ENCODE measurements at places on chromosomes 5 and 9.

GRCh38 chr9:20188616-20189369, 400.0 kb upstream of the SLC24A2 start:
- no peak for DNase-seq

DNA sequence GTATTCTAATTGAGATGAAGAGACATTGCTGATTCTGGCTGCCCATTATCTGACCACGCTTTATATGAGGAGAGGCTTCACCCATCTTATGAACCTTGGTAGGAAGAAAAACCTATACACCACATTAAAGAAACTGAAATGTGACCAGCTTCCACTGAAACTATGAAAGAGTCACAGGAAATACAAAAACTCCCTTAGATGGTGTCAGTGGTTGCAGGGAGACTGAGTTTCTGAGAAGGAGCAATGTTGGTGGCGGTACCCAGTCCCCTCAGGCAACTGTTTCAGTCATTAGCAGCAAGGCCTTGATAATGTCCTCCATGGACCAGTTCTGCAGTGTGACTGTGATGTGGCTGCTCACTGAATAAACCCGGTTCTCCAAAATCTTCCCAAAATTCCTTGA, 110.5 kb upstream of the FTMT start:
- no peak for DNase-seq

DNA sequence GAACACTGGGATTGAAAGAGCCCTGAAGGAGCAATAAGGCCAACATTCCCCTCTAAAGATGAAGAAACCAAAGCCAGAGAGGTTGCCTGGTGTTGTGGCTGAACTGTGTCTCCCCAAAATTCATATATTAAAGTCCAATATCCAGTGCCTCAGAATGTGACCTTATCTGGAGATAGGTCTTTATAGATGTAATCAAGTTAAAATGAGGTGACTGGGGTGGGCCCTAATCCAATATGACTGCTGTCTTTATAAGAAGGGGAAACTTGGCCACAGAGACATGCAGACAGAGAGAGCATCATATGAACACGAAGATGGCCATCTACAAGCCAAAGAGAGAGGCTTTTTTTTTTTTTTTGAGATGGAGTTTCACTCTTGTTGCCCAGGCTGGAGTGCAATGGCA, 66.9 kb upstream of the PLPP1 start:
- DNase-seq: no peak

DNA sequence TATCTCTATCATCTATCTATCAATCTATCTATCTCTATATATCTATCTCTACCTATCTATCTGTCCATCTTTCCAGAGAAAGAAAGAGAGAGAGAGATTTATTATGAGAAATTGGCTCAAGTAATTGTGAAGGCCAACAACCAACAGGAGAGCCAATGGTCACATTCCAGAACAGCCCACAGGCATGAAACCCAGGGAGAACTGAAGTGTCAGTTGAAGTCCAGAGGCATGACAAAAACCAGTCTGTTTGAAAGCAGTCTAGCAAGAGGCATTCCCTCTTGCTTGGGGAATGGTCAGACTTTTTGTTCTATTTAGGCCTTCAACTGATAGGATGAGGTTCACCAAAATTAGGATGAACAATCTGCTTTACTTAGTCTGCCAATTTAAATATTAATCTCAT, 87.6 kb upstream of the PLCXD3 start:
- DNase-seq: no peak

DNA sequence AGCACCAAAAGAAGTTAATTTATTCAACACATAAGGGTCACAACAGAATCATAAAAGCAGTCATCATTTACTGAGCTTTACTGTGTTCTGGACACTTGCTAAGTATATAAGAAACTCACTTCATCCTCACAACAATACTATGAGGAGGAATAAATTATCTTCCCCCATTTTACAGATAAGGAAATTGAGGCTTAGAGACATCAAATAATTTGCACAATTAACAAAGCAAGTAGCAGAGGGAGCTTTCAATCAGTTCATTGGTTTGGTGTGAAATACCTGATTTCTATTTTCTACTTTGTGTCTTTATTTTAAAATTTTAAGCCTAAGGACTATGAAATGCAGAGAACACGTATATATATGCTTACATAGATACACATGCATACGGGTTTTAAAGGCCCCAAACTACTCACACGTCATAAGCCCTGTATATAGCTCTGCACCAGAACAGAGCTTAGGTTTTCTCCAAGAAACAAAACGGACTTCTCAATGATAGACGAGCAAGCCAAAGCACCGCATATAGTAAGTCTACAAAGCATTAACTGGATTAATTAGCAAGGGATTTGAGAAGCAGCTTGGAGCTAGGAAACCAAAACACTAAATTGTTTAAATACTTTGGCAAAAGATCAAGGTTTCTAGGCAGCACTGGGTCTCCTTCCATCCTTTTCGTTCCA, 95.6 kb downstream of the DENND1A start:
- peak; percentile 3 for DNase-seq

DNA sequence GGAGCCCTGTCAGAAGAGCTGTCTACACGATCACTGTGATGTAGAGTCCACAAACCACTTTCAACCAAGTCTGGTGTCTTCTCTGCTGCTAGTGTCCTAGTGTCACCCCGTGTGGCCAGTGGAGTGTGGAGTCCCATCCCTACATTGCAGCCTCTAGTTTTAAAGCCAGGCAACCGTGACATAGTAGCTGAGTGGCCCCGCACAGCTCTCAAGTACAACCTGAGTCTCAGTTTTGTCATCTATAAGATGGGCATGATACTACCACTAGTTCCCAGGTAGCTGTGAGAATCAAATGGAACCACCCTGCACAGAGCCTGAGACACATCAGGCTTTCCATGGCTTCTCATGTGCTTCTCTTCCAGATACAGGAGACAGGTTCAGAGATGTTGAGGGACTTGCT, 43.2 kb upstream of the AKNA start:
- no peak for DNase-seq

DNA sequence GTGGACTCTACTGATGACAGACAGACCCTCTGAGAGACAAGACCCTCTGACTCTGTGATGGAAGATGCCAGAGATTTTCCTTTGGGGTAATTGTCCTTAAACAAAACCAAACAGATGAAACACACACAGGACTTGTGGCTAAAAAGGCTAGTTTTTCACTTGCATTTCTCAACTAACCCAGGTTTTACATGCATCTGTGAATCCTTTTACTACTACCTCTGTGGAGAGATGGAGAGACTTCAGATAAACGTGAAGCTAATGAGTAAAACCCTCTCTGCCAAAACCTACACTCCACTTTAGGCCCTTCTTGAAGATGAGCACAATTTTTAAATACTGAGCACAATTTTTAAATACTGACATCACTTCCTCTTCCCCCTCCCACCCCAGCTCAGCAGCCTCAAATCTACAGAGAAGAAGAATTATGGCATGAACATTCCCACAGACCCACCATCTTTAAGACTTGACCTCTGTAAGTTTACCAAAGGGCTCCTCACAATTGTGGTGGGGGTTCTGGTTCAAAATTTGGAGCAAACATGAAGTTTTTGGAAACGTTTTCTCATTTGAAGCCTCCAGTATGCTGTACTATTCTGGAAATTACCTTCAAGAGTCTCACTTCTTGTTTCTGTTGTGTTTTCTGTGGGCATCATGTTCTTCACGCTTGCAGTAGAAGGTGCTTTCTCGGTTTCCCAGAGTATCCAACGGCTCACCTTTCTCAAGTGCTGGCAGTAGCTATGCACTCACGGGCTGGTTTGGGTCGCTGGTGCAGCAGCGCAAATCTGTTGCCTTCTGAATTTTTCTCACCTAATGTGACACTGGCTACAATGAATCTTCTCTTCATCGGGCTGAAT, 42.7 kb downstream of the ACER2 start:
- no peak for DNase-seq

- DNase-seq: peak; percentile 3
Measured at GRCh38 chr5:98106116-98107031, 667.1 kb upstream of the RGMB start.

DNA sequence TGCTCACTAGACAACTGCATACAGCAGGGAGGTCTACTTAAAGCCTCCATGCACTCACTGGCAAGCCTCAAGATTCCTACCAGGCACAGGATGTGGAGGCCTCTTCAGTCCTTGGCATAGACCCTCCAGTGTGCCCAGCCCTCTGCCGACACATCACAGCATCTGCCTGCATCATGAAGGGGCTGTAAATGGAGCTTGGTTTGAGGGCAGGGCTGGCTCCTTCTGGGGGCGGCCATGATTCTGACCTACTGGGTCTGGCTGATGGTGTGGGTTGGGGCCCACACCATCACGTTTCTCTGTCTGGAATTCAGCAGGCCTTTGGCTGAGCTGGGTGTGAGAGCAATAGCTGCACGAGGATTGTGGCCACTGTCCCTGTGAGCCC, 84.9 kb upstream of the SHB start:
- DNase-seq: no peak

- DNase-seq: peak; percentile 5
Measured at GRCh38 chr5:150989695-150990094, 30.7 kb upstream of the GPX3 start.

GRCh38 chr5:87136096-87136495, 131.6 kb upstream of the RASA1 start:
- no peak for DNase-seq
